ENCODE measurements at places on chromosomes 12 and 14. TPM values are rescaled to one million over a fixed set of nuclear protein-coding genes. Genes with fewer than 3 reads are reported as not detected.

Gene ETFBKMT
- total RNA-seq, result 1.3 TPM

Gene POMT2
- 17.8 TPM for total RNA-seq

Gene TGM1
- not detected for total RNA-seq

Gene MYH7
- not detected for total RNA-seq

Gene TAS2R8
- not detected for total RNA-seq

Gene GALNT8
- 0.70 TPM for total RNA-seq

Gene TAS2R7
- not detected for total RNA-seq

Gene FAM90A1
- total RNA-seq, result not detected

Gene CABP1
- not detected for total RNA-seq

Gene C14orf39
- total RNA-seq, result 0.69 TPM

GRCh38 chr14:50139192-50139591, 22.8 kb upstream of the VCPKMT start:
- no peak for DNase-seq

- no peak for DNase-seq
Observed at GRCh38 chr14:97380539-97380941, 583.4 kb downstream of the VRK1 start.

- DNase-seq, result no peak
Observed at GRCh38 chr14:101001311-101002069, 98.0 kb upstream of the RTL1 start.

- no peak for DNase-seq
Observed at GRCh38 chr14:71416392-71416791, 509.1 kb downstream of the PCNX1 start.

GRCh38 chr14:68626386-68626785, 166.5 kb downstream of the ZFP36L1 start:
- DNase-seq, result no peak

GRCh38 chr12:80643961-80644360, 63.5 kb upstream of the MYF6 start:
- DNase-seq, result no peak

GRCh38 chr14:91841065-91841464, 26.3 kb downstream of the TC2N start:
- no peak for DNase-seq

DNA sequence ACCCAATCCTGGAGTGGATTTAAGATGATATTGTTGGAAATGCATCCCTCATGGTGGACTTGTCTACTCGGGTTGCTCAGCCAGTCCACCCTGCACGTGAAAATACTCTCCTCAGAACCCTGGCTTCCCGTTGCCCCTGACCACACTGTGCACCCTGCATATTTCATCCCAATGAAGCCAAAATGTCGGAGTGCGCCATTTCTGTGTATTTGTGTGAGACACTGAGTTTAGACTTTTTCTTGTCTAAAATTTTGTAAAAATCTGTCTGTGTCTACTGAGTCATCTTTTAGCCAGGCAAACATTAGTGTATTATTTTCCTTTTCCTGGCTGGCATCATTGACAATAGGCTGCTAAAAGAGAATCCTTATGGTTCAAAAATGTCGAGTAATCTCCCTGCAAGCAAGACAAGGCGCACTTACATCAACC, 485 bp upstream of the PNMA1 start:
- no peak for DNase-seq

GRCh38 chr14:91356181-91356763, 61.3 kb downstream of the CCDC88C start:
- no peak for DNase-seq

- DNase-seq, result no peak
Observed at GRCh38 chr12:52918351-52918750, 13.5 kb upstream of the KRT8 start.

DNA sequence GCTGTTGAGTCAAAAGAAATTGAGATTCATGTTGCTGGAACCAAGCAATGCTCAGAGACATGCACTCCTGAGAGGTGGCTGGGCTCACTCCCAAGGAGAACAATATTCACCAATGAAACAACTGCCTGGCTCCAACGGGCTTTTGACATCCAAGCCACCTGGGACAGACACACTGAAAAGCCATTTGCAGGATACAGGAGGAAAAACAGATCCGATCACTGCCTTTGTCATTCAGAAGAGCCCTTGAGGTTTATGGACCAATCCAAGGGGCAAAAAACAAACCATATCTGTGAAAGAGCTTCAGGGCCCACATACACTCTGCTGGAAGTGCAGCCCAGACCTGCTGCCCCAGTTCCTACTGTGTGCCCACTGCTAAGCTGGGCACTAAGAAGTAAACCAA, 277.5 kb downstream of the NUAK1 start:
- DNase-seq, result no peak

GRCh38 chr14:50775357-50775756, 55.6 kb downstream of the NIN start:
- DNase-seq, result no peak

DNA sequence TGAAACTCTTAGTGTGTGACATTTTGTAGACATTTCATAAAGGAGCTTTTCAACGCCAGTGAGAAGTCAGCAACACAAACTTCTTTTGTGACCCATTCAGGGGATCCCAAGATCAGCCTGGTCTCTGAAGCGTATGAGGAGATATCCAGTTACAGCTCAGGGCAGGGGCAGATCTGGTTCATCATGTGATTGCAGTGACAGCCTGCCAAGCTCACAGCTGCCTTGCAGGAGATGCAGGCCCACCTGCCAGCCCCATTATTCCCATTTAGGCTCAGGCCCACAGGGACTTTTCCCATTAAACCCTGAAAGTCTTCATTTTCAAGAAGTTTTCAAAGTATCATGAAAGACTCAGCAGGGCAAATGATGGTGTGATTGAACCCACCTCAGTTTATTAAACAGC, 38.3 kb downstream of the SRGAP1 start:
- DNase-seq, result no peak

DNA sequence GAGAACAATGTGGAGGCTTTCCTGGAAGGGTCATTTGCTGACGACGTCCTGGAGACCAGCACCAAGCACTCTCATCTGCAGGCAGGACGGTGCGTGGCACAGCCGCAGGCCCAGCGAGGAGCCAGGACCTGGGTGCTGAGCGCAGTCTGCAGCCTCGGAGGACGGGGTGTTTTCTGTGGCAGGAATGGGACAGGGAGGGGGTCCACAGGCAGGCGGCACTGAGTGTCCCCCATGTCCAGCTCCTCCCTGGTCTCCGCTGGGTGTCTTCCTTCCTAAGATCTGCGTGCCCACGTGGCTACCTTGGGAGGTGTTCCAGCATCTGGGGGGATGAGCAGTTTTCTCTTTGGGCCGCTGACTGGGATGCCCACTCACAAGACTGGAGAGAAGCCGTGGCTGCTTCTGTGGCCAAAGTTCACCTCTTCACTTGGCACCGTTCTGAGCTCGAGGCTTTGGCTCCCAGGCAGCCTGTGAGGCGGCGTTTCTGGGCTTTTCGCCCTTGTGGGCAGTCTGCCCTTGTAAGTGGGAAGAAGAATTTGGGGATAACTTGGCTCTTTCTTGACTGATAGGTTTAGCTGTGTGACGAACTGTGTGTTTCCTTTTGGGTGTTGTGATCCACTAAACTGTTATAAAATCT, 72.2 kb downstream of the NOC4L start:
- DNase-seq, result no peak

GRCh38 chr12:122947352-122947792, 18.9 kb downstream of the ABCB9 start:
- no peak for DNase-seq

- no peak for DNase-seq
Observed at GRCh38 chr12:94245631-94246383, 97.4 kb downstream of the PLXNC1 start.

- DNase-seq, result no peak
Observed at GRCh38 chr12:128445415-128446127, 178.6 kb downstream of the TMEM132C start.

- DNase-seq, result no peak
Observed at GRCh38 chr12:97642911-97643310, 180.3 kb downstream of the RMST start.

- no peak for DNase-seq
Observed at GRCh38 chr12:3931206-3931605, 58.0 kb upstream of the PARP11 start.

GRCh38 chr12:112183141-112184021, 58.0 kb downstream of the TRAFD1 start:
- no peak for DNase-seq

DNA sequence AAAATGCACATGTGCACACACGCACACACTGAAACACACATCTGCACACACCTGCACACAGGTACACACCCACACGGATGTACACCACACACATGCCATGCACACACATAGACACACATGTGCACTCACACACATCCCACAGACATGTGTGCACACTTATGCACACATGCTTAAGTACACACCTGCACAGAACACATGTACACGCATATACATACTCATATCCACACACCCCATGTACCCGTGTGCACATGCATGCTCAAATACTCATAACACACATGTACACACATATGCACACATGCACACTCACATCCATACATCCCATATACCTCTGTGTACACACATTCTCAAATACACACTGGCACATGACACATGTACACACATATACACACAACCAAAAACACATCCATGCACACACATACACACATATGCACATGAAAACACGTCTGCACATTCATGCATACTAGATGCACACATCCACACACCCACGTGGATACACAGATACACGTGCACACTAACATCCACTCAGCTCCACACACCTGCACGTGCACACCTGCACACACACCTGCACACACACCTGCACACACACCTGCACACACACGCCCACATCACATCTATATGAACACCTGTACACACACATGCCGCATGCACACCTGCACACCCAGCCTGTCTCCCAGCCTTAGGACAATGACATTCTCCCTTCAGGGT, 336.7 kb downstream of the ADGRD1 start:
- peak; percentile 1 for DNase-seq

DNA sequence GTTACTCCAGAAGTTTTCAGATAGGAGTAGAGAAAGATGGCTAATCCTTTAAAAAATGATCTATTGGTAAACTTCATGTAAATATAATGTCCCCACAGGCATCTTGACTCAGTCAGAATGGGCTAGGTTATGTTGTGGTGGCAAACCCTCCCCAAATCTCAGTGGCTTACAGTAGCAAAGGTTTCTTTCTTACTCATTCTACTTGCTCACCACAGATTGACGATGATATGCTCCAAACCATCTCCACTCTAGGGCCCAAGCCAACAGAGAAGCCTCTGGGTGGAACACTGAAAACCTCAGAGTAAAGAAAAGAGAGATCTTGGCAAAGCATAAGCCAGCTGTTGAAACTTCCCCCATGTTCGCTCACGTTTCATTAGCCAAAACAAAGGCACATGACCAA, 146.4 kb downstream of the EMP1 start:
- no peak for DNase-seq

GRCh38 chr12:2053691-2054090, 904 bp downstream of the CACNA1C start:
- DNase-seq, result peak; percentile 68

DNA sequence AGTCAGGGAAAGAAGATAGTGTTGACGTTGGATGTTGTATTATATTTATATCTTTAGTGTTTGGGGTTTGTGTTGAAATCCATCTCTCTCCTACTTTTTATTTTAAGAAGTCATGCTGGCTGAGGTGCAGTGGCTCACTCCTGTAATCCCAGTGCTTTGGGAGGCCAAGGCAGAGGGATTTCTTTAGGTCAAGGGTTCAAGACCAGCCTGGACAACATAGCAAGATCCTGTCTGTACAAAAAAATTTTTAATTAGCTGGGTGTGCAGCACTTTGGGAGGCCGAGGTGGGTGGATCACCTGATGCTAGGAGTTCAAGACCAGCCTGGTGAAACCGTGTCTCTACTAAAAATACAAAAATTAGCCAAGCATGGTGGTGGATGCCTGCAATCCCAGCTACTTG, 23.9 kb downstream of the A2ML1 start:
- DNase-seq, result no peak

DNA sequence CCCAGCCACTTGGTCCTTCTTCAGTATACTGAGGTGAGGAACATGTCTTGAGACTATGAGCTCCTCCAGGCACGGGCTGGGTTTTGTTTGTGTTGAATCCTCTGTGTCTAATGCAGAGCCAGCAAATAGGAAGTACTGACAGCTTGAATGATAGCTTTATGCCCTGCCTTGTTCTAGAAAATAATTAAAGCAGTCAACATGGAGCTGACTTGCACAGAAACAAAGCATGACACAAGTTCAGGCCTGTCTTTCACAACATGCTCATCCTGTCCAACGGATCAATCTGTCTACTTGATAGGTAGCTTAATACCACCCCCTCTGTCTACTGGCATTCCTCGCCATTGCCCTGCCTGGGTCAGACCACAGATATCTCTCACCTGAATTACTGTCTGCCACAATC, 140.9 kb downstream of the ESRRB start:
- no peak for DNase-seq

- no peak for DNase-seq
Observed at GRCh38 chr12:42284157-42284556, 41.7 kb downstream of the ZCRB1 start.

GRCh38 chr14:45686771-45687170, 433.8 kb upstream of the MIS18BP1 start:
- DNase-seq, result no peak

DNA sequence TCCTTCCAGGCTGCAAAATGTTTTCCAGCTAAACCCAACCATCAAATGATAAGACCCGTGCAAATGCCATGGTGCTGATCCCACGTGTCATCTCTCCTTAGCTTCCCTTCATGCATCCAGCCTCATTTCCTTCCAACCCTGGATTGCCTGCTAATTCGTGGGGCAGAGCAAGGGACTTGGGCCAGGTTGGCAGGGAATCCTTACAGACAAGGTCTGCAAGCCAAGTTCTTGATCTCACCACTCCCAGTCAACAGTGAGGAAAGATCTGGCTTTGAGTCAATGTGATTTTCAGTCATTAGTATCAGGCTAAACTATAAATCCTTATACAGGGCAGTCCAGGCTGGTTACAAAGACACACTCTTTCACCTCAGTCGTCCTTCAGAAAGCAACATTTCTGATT, 150.9 kb downstream of the ANO2 start:
- DNase-seq, result no peak

DNA sequence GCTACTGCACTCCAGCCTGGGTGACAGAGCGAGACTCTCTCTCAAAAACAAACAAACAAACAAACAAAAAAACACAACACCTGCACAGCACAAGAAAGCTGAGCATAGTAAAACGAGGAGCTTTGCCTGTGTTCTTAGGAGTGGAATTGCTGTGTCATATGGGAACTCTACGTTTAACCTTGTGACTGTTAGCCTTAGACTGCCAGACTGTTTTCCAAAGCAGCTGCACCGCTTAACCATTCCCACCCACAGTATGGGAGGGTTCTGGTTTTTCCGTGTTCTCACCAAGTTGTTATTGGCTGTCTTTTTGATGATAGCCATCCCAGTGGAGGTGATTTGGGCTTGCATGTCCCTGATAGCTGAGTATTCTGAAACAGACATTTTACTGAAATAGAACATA, 9.2 kb downstream of the WNT5B start:
- no peak for DNase-seq
